ENCODE measurements at places on chromosomes 16 and 17. TPM values are rescaled to one million over a fixed set of nuclear protein-coding genes. Genes with fewer than 3 reads are reported as not detected.

DNA sequence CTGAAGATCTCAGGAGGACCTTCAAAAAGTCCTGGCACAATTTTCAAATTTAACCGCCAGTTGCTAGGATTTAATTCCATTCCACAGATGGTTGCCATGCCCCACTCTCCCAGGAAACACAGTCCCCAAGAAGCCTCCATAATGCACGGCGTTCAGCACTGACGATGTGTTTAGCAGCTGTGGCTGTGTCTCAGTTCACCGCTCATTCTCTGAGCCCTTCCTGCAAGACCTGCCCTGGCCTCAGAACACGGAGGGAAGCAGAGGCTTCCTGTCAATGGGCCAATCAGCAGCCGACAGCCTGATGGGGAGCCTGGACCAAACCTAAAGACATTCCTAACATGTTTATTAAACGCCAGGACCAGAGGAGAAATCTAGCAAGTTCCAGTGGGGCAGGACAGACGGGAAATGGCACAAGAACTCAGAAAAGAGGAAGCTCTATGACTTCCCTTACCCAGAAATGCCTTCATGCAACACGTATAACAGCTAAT is 4.9 kb downstream of the MYLK3 start:
- peak; percentile 7 for DNase-seq

The TBC1D3I gene
- 0.84 TPM for total RNA-seq

DNA sequence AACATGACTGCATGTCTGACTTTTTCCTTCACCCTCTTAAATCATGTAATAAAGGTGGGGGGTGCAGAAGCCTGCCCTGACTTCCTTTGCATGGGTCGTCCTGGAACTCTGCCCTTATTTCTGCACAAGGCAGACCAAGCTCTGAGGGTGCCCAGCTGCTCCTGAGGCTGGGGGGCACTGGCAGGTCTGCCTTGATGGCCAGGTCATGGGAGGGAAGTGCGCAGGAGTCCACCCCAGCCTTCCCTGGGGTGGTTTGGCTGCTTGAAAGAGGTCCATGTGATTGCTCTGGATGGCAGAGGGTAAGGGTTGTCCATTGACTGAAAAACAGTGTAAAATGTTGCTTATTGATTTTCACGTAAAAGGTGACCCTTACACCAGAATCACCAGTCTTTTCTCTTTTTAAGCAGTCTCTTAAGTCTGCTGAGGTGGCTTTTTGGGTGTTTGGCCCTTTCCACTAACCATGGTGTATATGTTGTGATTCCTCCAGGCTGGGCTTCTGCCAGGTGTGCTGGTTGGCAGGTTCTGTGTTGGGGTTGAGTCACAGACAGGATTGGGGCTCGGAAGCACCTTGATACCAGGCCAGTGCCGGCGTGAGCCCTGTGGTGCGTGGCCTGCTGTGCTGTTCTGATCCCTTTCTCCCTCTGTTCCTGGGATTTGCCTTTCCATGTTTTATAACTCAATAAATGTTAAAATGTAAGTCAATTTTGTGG is 19.4 kb downstream of the DHX38 start:
- DNase-seq, result no peak

DNA sequence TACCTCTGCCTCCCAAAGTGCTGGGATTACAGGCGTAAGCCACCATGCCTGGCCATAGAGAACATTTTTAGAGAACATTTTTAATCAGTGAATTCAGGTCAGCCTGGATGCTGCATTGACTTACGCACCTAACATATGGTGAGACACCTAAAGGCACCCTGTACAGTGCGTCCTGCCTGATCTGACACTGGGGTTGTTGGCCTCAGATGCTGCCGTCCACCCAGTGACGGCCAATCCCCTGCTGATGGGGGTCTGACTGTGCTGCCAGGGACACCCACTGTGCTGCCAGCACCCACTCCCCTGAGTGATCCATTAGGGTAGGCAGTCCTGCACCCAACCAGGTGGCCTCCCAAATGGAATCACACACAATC is 38.5 kb downstream of the WNT3 start:
- DNase-seq, result no peak

The MPG gene
- 31.5 TPM for total RNA-seq

DNA sequence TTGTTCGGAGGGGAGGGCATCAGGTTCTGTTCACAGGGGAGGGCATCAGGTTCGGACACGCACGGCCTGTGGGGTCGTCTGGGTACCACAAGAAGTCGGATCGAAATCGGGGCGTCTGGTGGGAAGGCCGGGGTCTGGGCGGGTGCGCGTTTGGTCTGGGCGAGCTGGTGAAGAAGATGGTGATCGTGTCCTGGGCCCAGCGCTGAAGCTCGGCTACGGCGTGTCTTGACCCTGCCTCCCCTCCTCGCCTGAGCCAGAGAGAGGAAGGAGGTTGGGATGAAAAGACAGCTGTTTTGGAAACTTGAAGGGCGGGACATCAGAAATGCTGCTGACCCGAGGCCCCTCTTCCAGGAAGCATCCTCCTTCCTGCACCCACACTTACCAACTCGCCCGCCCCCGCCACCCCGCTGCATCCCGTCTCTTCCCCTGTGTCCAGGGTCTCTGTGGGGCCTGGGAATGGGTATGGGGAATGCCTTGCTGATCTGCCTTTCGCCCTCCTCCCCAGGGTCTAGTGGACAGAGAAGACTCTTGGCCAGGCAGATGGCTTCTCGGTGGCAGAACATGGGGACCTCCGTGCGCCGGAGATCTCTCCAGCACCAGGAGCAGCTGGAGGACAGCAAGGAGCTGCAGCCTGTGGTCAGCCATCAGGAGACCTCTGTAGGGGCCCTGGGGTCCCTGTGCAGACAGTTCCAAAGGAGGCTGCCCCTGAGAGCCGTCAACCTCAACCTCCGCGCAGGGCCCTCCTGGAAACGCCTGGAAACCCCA is 498 bp downstream of the PIMREG start:
- no peak for DNase-seq

DNA sequence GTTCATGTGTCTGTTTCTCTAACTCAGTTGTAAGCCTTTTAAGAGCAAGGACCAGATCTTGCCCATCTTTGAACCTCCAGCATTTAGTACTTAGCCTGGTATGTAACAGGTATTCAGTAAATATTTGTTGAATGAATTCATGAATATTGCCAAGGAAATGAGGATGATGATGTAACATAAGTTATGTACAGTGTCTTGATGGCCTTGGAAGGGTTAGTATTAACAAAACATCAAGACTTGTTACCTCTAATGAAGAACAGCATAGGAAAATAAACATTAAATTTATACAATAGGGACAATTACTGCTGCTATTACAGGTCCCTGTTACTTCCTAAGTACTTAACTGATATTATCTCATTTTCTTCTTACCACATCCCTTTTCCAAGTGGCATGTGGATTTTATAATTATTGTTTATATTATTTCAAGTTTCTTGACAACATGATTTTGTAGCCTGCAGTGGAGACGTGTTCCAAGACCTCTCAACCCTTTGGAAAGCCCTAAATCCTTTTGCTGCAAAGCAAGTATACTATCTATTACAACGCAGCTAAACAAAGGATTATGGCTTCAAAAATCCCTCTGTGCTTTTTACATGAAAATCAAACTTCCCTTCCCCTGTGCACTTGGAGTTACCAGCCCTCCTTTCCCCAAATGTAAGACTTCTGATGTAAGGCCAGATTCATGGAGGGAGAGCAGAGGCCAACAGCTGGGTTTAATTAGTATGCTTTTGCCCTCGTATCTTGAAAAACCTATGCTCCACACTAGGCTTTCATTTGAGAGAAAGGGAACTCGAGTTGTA is 77.4 kb upstream of the SMIM36 start:
- no peak for DNase-seq

DNA sequence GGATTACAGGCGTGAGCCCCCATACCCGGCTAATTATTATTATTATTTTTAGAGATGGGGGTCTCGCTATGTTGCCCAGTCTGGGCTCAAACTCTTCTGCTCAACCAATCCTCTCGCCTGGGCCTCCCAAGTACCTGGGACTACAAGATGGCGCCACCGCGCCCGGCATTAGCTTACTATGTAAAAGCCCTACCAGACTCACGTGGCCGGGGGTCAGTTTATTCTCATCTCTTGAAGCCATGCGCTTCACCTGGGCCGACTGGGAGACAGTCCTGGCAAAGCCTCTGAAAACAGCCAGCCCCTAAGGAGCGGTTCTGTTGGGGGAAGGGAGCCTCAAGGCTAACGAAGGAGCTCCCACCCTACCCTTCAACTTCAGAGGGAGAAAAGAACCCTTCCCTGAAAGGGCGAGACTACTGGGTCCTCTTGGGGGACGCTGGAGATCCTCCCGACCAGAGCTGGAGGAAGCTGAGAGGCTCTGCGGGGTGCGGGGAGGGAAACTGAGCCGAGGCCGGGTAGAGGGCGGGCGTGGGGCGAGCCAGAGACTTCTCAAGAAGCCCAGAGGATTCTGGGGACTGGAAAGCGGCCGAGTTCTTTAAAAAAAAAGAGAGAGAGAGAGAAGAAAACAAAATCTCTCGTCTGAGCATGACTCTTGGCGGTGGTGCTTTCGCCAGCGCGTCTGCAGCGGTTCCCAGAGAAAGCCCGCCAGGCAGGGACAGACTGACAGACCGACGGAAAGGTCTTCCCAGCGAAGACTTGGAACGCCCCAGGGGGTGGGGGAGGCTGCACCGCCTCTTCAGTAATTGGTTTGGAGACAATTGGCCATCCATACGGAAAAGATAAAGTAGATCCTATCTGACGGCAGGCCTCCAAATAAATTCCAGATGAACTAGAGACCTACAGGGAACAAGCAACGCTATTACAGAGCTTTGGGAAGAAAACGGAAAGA is 5.6 kb upstream of the TUBG2 start:
- DNase-seq, result no peak

DNA sequence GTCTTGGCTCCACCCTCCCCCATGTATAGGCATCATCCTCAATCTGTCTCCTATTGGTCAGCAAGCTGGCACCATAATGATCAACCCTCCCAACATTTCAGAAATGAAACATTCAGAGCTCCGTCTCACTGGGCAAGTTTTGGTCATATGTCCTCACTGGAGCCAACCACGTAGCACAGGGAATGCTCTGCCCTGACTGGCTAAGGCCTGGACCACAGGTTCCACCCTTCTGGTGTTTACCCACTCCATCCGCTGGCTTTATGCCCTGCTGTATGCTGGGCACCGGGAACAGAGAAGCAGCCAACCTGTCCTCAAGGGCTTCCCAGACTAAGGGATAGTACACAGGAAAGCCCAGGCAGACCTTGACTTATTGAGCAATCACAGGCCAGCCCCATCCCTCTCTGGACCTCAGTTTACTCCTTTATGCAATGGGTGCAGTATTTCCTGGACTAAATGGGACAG is 20.5 kb downstream of the MYO15A start:
- no peak for DNase-seq
